ENCODE measurements at places on chromosomes 2 and 18.
A peak's percentile ranks its signal among the peaks of the same experiment; 100 is the strongest.

- no peak for DNase-seq
Measured at GRCh38 chr18:60982329-60982695, 350.9 kb upstream of the CDH20 start.

- DNase-seq: no peak
Measured at GRCh38 chr18:67132919-67133318, 383.6 kb downstream of the DSEL start.

DNA sequence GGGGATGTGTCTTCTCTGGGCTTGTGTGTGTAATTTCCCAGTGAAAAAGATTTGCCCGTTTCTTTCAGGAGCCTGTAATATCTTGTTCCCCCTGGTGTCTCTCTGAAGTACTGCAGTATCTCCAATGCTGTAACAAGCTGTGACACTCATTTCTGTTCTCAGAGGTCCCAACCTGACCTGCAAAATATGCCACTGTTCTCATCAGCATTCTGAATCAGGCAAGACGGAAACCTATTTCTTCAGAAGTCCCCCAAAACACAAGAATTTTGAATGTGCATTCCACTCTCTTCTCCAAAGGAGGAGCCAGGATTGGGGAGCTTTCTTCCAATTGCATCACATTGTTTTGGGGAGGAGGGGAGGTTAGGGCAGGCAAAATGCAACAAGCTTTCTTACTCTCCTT is 77.0 kb upstream of the CNGA3 start:
- peak; percentile 70 for DNase-seq

- no peak for DNase-seq
Measured at GRCh38 chr2:214706986-214707385, 102.5 kb downstream of the BARD1 start.
